Cerebellar cortex (tissue), 1 donor: ENCODE measurements at places on chromosomes 4 and X.

DNA sequence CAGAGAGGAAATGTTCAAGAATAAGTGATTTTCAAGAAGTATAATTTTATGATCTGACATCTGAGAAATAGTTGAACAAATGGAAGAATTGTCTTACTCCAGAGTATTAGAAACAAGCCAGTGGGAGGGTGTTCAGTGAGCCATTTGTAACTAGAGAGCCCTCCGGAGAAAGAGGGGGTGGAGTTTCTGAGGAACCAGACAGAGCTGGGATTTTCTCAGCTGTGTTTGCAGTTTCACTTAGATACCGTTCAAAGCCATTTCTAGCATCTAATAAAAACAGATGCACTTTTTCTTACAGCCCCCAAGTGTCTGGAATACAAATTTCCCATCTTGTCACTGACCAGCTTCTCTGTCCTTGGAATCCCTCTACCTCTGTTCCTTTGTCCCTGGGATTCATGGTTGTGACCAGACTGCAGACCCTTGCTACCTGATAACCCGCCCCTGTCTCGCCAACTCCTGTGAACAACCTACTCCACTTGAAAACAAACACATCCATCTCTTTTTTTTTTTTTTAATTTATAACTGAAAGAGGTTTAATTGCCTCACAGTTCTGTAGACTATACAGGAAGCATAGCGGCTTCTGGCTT is 132.8 kb upstream of the KLF3 start:
- DNase-seq: no peak

DNA sequence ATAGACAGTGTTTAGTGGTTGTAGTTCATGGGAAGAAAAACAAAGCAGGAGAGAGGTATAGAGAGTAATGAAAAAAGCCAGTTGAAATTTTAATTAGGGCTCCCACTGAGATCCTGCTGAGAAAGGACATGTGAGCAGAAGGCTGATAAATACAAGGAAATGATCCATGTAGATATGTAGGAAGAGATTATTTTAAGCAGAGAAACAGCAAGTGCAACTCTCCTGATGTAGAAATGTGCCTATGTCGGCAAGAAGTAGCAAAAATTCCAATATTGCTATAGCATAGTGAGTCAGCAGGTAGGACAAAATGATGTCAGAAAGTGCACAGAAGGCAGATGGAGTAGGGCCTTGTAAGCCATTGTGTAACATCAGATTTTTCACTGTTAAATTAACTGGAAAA is 1027.3 kb downstream of the PCDH18 start:
- no peak for DNase-seq

GRCh38 chr4:102554482-102554881 is 53.3 kb downstream of the NFKB1 start:
- DNase-seq: peak; percentile 29

GRCh38 chr4:155376387-155377268 is at the start of gene MAP9:
Gene MAP9 (minus strand): TSS chr4:155376965. CDS start chr4:155375850, 1,115 bp downstream.
- peak; percentile 99 for DNase-seq

DNA sequence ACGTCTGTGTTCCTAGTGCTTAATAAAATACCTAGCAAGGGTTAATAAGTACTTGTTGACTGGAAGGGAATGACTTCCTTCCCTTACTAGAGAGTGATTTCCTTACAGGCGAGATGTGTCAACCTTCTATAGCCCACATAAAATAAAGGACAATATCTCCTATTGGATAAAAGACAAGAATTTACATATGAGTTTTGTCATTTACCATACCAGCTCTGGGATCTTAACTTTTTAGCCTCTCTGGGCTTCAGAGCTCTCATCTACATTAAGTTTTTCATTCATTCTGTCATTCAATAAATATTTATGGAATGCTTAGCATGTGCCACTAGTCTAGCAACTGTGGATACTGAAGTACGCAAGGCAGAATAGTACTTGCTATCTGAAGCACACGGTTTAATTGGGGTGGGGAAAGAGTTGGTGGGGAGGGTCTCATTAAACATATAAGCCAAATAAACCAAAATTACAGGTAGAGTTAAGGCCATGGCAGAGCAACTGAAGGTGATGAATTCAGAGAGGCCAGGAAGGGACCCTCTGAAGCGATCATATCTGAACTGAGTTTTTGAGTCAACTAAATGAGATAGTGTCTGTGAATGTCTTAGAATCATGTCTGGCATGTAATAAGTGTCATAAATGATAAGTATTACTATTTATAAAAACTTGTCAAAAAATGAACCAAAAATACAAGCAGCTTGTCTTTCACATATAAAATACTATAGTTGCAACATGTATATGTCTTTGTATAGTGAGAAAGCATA is 91.6 kb upstream of the BMP2K start:
- DNase-seq: no peak

- DNase-seq: no peak
These were observed 154.3 kb downstream of the CAMK2D start for GRCh38 chr4:113607147-113607720.

- DNase-seq: no peak
These were observed 396.4 kb upstream of the TRAM1L1 start for GRCh38 chr4:117481742-117482141.
